ENCODE measurements at places on chromosomes 4 and X. TPM values are rescaled to one million over a fixed set of nuclear protein-coding genes. Genes with fewer than 3 reads are reported as not detected.

DNA sequence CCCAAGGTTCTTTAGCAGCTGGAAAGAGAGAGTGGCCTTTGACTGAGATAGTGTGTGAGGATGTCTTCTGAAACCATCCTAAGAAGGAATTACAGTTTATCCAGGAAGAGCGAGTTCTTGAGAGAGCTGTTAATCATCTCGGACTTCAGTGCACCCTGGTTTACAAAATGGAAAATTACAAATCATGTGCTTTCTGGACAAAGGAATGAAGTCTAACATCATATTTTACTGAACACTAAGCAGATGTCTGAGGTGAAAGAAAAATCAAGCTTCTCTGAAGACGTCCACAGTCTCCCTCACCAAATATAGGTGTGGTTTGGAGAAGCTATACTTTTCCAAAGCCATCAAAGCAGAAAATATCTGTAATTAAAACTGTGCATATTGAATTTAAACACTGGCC is 30.8 kb upstream of the CYP2U1 start:
- DNase-seq = peak; percentile 36

GRCh38 chr4:145840162-145840768 is 98.4 kb downstream of the ZNF827 start:
- DNase-seq = peak; percentile 45

- DNase-seq = no peak
These were observed 404.2 kb downstream of the MID1IP1 start for GRCh38 chrX:39205467-39205866.

GRCh38 chr4:85617202-85617601 is 142.3 kb downstream of the ARHGAP24 start:
- no peak for DNase-seq

- peak; percentile 85 for DNase-seq
These were observed 2.7 kb upstream of the TIMP1 start for GRCh38 chrX:47579537-47579936.

GRCh38 chr4:141815646-141816045 is 179.3 kb downstream of the IL15 start:
- no peak for DNase-seq

- no peak for DNase-seq
These were observed 605.1 kb downstream of the BCOR start for GRCh38 chrX:39492497-39493162.

Gene HTR2C
- under 0.01 TPM for total RNA-seq

Gene SUPT20HL2
- under 0.01 TPM for total RNA-seq

Gene PLAC8
- total RNA-seq = not detected

Gene FOXR2
- total RNA-seq = not detected

Gene CTAG1A
- total RNA-seq = not detected

Gene NPNT
- under 0.01 TPM for total RNA-seq
